Retina (tissue), 1 donor: ENCODE measurements at places on chromosomes 16 and 17.

DNA sequence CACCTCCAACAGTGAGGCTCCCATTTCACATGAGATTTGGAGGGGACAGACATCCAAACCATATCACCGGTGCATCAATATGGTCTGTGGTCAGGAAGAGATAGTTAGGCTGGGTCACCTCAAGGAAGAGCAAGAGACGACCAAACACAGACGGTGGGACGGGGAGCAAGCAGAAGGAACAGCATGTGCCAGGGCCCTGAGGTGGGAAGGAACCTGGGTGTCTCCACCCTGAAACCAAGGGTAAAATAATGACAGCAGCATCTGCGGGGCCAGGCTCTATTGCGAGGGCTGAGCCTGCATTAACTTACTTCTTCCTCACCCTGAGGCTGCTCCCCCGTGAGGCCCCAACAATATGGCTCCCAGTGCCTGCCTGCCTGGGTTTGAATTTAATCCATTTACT lies 8.9 kb upstream of the PRSS21 start:
- DNase-seq: no peak

GRCh38 chr17:14121952-14122351 lies 52.6 kb downstream of the COX10 start:
- DNase-seq: no peak

DNA sequence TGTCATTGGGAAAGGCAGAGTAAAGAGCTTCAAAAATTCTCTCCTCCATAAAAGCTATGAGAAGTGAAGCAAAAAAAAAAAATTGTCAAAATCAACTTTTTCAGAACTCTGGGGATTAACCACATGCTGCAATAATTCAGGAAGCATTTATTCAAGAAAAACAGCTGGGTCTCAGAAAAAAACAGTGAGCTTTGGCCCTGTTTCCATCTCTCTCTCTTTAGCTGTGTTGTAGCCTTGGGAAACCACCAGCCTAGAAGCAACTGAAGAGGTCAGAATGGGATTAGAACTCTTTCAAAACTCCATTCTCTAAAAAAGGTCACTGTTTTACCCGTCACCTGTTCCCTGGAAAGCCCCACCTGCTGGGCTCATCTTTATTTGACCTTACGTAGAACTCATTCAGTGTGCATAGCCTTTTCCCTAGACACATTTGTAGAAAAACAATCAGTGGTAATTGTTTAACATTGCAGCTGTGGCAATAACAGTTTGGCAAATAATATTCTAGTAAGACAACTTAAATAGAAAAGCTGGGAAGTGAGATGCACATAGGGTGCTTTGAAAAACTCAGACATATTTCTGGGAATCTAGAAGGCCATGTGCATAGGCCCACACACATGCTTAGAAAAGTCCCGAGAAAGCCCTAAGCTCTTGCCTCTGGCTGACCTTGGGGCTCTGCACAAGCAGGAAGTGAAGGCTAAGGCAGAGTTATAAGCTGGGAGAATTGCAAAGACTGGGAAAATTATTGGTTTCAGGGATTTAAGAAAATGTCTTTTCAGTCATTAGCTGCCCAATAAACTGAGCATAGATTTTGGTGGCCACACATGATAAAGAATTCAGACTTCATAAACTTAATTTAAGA lies 18.0 kb downstream of the SLC5A11 start:
- no peak for DNase-seq

DNA sequence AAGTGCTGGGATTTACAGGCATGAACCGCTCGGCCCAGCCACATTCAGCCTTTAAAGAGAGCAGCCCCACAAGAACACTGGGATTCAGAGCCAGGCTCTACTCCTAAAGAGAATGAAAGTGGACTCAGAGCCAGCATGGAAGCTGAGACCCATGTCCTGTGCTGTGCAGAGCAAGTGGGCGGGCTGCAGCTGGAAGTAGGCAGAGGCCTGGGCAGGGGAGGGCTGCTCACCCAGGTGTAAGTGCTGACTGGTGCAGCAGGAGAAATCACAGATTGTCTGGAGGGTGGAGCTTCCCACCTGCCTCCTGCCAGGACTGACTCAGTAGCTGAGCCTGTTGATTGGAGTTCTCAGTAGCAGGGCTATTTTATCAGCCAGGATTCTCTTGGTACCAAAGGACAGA lies 178.7 kb downstream of the KATNIP start:
- DNase-seq: no peak

DNA sequence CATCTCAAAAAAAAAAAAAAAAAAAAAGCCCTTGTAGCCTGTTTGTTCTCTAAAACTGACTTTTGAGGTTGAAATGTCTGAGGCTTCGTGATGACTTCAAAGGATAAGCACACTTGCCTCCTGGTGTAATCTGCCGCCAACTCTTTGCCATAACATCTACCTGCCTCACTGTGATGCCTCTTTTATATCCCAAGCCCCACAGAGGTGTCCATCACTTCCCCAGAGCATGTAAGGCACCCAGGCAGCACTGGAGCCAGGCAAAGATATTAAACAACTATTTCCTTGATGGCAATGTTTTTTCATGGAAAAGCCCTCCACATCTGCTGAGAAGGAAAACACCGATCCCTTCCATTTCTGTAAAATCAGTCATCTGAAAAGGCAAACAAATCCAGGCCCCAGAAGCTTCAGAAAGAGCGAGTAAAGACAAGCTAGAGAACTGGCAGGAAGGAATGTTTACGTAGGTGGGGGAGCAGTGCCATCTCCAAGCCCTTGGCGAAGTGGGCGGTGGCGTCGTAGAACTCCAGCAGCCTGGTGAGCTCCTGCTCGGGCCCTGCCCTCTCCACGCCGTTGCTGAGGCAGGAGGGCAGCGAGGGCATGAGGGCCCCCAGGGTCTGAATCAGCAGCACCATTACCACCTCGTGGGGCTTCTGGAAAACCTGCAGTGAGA lies 28.6 kb downstream of the COG7 start:
- no peak for DNase-seq

DNA sequence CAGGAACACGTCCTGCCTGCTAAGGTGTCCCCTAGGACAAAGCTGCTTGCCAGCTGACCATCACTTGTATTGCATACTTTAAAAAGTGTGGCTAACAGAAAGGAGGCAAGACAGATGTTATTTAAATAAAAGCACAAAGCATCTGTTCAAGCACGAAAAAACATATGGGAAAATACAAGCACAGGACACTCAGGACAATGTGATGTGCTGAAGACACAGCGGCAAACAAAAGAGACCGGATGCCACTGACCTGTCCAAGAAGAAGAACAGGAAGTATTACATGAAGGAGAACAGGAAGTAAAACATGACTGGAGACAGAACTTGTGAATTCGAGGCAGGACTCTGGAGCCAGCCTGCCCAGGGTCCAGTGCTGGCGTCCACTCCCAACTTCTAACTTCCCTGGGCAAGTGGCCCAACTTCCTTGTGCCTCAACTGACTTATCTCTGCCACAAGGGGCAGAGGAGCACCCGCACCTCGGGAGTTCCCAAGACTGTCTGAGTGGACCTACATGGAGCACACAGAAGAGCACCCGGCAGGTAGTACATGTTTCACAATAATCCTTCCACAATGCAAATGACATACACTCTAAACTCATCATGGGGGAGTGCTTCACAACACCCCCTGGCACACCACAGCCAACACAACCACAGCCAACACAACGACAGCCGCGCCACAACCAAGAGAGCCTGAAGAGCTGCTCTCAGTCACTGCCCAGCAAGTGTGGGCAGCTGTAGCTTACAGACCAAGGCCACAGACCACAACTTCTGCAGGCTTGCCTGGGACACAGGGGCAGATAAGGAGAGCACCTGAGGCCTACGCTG lies 36.6 kb downstream of the ANKRD11 start:
- DNase-seq: no peak
